ENCODE measurements at places on chromosomes 2 and 18.

GRCh38 chr2:106334802-106335201 is 133.4 kb downstream of the RGPD3 start:
- no peak for DNase-seq

DNA sequence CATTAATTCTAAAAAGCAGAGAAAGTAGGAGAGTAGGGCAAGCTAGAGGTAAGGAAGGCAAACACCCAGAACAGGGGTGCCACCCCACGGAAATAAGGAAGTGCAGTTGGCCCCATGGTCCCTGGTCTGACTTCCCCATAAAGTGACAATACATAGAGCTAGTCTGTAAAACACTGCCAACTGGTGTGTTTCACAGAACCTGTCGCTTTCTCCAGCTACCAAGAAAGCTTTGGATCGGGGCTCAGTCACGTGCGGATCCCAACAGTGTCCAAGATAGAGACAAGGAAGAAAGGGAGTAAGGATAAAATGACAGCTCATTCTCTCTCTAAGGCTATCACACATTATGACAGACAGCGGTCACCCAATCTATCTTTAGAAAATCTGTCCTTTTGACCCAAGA is 36.4 kb downstream of the TBC1D8 start:
- no peak for DNase-seq

DNA sequence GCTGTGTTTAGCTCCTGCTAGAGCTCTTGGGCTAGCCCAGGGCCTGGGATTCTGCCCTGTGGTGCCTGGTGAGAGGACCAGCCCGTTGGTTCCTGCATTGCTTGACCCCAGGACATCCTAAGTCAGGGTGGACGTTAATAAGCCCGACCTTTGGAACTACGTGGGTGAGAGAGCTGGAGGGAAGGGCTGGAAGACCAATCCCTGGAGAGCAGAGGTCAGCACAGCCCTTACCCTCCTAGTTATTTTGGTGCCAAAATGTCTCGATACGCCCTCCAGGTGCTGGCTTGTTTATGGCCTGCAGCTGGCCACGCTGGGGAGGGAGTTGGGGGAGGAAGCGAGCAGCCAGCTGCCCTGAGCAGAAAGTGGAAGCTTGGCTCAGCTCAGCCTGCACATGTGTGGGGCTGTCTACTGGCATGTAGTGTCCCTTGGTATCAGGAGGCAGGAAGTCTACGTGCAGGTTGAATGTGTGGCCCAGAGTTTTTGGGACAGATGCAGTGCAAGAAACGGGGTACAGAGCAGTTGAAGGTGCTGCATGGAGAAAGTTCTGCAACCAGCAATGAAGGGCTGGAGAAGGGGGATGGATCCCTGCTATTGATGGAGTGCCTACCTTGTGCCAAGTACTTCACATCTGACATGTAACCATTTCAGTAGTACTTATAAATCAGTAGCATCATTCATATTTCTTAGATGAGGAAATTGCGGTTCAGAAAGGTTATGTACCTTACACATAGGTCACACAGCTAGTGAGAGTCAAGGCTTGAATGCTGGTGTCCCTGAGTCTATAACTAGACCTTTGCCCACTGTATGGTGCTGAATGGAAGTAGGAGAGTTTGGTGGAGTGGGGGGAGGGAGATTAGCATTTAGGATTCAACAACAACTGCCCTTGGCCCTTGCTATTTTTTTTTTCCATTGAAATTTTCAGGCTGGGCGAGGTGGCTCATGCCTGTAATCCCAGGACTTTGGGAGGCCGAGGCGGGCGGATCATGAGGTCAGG is 5.0 kb upstream of the DGKD start:
- DNase-seq, result peak; percentile 35

GRCh38 chr2:136117391-136117841 is 533 bp downstream of the CXCR4 start:
- peak; percentile 27 for DNase-seq

DNA sequence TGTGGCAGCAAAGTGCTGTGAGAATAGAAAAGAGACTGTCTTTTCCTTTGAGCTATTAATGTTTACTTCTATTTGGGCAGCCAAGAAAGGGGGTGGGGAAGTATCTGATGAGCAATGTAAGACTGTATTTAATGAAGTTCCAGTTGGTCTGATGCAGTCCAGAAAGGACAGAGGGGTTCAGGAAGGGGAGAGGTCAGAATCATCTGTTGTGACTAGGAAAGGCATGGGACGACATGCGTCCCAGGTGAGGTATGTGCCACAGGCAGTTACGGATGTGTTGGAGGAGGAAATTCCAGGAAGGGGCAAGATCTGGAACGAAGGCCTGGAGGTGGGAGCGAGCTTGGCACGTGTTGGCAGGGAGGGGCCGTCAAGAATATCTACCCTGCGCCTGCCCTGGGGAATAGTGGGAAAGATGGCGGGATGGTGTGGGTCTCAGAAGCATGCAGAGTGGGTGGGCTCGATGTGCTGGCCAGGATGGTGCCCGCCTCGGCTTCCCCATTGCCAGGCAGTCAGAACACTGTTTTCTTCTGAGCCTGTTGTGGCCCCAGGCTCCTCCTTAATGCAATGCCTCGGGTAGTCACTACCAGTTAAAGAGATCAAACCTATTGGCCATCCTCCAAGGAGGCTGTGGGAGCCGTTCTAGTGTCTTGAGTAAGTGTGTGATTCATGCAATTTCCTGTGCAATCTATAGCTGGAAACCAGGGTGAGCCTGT is 57.8 kb upstream of the TXNDC2 start:
- DNase-seq, result no peak

DNA sequence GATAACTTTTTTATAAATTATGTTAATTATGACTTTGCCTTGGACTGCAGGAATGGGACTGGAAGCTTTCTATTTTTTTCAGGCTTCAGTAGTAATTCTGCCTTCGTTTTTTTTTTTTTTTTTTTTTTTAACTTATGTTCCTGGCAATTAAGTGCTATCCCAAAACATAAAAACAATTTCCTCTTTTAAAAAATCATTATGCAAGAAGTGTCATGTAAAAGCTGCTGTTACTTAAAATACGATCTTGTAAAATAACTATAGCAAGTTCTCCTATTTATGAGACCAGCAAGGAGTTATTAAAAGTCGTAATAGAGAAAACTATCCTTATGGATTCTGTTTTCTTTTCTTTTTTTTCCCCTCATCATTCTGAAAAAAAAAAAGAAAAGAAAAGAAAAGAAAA is 301.6 kb upstream of the FBXO11 start:
- DNase-seq, result no peak

DNA sequence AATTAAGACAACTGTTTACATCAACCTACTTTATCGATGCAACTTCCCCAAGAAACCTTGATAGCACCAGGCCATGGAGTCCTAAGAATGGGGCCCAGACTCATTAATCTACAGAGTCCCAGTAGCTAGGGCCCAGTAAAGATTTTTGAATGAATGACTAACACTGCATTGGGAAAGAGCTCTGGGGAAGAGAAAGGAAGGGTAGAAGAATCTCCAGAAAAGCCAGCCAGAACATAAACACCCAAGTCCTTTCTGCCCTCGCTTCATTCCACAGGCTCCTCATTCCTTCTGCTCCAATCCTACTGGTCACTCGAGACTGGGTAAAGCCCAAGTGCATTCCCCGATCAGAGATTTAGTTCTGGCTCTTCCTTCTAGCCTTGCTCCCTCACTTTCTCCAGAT is 44.3 kb downstream of the CYRIA start:
- no peak for DNase-seq

DNA sequence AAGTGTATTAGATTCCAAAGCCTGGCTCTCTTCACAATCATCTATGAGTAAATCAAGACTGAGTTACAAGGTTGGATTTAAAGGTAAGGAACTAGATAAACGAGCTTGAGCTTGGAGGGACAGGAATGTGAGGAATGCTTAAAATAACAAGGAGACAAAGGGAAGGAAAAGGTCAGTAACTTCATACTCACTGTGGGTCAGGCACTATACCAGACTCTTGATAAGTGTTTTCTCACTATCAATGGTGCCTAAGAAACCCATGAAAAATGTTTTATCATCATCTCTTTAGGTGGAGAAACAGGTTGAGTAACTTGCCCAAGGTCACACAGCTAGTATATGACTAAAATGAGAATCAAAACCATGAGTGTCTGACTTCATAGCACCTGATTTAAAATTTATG is 212.1 kb downstream of the CDH2 start:
- DNase-seq, result no peak

DNA sequence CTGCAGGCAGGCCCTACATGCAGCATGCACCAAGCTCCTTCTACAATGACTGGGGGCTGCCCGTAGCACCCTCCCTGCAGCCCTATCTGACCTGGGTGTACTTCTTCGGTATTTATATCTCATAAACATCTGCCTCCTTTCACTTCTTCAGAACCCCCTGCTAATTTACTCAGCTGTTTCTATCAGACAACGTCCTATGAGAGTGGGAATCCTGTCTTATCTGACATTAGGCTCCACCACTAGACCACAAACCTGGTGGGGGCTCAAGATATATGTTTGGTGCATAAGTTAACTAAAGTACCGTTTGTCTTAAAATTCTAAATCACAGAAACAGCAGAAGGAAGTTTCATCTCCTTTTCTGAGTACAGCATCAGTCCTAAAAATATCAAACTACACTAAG is 10.6 kb downstream of the HSBP1L1 start:
- no peak for DNase-seq

- DNase-seq, result no peak
Measured at GRCh38 chr2:234564699-234565098, 67.8 kb upstream of the ARL4C start.

DNA sequence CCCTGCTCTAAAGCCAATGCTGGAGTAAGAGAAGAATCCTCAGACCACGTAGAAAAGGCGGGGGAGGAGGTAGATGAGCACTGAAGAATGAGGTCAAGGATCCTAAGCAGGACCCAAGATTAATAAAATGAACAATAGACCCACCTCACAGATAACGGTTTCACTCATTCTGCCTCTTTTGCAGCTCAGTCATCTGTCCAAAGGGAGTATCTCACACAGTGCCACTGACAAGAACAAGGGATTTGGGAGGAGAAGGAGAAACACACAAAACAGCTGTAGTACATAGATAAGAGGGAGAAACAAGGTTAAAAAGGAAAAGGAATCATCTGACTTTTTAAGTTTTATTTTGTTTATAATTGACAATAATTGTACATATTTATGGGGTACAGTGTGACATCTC is 30.9 kb upstream of the SULT1C4 start:
- no peak for DNase-seq

DNA sequence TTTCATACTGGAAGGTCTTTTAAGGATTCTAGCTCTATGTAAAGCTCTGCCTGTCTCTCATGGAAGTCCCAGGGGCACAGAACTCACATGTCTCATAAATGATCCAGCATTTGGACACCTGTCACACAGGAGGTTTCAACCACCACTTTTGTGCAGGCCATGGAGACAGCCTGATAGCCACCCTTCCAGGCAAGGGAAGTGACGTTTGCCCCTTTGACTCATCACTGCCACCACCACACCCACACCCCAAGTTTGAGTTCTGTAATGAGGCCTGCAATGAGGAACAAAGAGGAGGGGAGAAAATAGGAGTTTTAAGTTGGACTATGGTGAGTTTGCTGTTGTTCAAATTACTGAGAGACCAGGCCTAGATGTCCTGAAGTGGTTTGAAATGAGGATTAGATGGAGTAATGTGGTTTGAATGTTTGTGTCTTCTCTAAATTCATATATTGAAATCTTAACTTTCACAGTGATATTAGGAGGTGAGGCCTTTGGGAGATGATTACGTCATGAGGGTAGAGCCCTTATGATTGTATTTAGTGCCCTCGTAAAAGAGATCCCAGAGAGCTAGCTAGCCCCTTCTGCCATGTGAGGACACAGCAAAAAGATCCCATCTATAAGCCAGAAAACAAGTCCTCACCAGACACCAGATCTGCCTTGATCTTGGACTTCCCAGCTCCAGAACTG is 175.3 kb upstream of the EPHA4 start:
- DNase-seq, result no peak

GRCh38 chr2:182666674-182667314 is 49.3 kb upstream of the DNAJC10 start:
- peak; percentile 8 for DNase-seq

- no peak for DNase-seq
Measured at GRCh38 chr2:72133721-72134407, 13.8 kb downstream of the CYP26B1 start.

All from NCI-H2029 (cell line).